ENCODE measurements at places on chromosomes 12 and 14.

DNA sequence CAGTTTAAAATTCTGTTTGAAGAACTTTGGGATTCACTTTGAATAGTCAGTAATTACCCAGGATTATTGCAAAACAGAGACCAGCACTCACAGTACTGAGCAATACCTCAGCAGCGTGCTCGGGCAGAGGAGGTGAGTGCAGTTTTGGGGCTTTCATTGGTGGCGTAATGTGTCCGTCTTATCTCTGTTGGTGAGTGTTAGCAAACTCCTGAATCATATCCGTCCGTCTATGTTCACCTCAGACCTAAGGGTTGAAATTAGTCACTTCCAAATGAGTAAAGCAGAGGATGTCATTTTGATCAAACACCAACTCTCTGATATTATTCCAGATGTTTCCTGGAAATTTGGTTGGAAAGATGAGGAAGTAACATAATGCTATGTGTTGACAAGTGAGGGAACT is 82.8 kb downstream of the BORCS5 start:
- no peak for DNase-seq

- no peak for DNase-seq
These were observed 177.3 kb upstream of the CDKN3 start for GRCh38 chr14:54219261-54220070.

DNA sequence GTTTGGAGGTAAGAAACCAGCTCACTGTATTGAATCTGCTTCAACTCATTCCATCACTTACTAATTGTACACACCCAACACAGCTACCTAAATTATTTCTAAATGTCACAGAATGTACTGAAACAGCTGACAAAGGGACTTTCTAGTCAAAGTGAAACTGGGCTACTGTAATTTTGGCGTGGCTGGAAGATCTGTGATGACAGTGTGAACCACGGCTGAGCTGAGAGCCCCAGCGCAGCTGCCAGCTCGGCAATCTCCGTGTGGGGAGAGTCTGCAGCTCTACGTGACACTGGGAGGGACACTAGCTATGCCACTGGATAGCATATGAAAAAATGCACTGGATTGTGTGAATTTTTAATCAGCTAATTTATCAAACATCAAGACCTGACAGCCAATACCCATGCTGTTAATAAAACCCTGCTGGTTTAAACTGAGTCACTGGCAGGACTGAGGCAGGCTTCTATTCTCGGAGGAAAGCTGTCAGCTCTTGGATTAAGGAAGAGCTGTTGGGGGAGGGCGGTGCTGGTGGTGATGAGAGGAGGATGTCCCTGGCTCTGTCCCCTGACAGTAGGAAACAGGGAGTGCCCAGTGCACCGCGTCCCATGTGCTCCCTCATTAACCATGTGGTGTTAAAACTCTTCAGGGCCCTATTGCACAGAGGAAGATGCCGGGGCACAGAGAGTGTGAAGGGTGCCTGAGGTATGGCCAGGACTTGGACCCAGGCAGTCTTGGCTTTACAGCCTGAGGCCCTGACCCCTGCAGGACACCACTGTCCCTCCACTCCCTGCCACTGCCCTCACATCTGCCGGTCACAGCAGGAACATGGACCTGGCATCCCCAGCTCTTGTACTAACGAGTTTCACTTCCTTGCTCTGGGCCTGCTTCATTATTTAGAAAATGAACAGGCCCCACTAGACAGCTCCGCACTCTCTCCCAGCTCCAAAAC is 13.3 kb downstream of the SLC15A4 start:
- peak; percentile 56 for DNase-seq

DNA sequence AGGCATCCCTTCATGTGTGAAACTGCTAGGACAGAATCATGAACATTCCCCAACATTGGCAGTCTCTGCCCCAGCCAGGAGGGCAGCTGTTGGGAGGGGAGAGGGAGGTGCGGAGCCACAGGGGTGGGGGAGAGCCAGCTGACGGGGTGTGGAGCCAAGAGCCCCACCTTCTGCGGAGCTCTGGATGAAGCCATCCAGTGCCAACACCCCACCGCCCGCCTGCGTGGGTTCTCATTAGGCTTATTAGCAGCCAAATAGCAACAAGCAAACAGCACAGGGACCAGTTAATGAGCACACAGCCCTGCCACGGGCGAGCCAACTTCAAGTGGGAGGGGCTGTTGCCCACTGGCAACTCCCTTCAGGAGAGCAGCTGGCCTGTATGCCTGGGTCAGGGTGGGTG is 12.1 kb downstream of the LTBP2 start:
- no peak for DNase-seq

DNA sequence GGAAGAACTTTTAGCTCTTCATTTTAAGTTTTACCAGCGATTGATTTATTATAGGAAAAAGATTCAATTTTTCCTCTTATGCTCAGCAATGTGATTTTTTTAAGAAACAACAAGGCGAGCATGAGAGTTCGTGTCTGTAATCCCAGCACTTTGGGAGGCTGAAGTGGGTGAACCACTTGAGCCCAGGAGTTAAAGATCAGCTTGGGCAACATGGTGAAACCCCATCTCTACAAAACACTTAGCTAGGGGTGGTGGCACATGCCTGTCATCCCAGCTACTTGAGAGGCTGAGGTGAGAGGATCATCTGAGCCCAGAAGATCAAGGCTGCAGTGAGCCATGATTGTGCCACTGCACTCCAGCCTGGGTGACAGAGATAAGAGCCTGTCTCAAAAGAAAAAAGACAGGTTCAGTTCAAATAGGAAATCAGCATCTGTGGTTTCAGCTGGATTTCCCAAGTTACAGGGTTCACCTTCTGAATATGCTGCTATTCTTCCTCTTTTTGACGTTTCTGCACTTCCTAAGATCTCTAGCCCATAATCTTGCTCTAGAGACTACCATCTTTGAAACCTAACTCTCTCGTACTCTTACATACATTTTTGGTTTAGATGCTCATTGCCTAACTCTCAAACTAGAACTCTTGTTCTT is 274.7 kb downstream of the SEC23A start:
- peak; percentile 4 for DNase-seq

GRCh38 chr12:78473136-78473535 is 391.4 kb upstream of the SYT1 start:
- no peak for DNase-seq

- no peak for DNase-seq
These were observed 106.9 kb upstream of the HIF1A start for GRCh38 chr14:61588419-61588901.

- DNase-seq = no peak
These were observed 16.4 kb upstream of the PLD4 start for GRCh38 chr14:104908303-104908702.

GRCh38 chr12:130192642-130193345 is 30.5 kb downstream of the FZD10 start:
- no peak for DNase-seq

GRCh38 chr14:68663385-68664076 is 129.3 kb downstream of the ZFP36L1 start:
- DNase-seq = peak; percentile 83

DNA sequence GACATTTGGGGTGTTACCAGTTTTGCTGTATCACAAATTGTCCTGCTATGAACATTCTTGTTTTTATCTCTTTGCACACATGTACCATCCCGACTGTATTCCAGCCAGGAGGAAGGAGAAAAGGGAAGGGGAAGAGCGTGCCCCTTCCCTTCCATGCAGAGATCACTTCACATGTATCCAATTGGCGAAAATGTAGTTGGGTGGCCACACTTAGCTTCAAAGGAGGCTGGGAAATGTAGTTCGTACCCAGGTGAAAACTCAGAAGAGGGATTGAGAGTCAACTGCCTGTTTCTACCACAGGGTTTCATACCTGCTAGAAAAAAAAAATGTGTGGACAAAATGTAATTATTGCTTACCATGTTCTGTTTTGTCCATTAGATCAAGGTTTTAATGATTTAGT is 189.1 kb upstream of the PELI2 start:
- DNase-seq = no peak

GRCh38 chr14:84064316-84065125 is 1465.4 kb upstream of the FLRT2 start:
- no peak for DNase-seq

DNA sequence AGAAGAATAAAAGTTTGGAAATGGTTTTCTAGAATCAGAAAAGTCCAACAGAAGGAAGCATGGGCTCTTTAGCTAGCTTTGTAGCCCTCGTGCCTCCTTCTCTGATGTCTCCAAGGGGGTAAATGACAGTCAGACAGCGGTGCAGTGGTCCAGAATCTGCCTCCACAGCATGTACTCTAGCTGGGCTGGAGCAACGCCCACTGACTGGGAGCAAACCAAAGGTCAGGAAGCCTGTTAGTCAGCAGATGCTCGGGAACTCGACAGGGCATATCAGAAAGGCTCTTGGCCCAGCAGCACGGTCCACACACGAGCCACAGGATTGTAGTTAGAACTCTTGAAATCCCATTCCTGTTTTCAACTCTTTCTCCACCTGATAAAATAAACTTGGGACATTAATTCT is 164.3 kb downstream of the GRIN2B start:
- DNase-seq = no peak

DNA sequence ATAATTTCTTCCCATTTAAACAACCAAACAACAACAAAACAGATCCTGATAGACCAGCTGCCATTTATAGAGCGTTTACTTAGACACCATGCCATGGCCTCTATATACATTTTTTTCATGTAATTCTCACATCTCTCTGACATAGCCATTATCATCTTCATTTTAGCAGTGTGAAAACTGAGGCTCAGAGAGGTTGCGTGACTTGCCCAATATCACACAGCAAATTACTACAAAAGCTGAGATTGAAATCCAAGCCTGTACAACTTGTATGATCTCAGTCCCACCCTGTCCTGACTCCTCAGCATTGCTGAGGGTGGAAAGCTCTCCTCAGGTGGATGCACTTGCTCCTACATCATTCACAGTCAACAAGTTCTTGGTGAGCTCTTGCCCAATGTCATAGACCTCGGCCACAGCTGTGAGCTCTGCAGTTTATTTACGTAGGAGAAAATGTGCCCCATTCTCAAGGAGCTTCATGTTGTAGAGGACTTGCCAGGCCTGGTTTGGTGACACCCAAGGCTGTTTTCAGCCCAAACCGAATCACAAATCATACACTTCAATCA is 55.5 kb downstream of the CRACR2A start:
- DNase-seq = no peak

GRCh38 chr14:23384364-23385080 is 7.7 kb downstream of the CMTM5 start:
- no peak for DNase-seq

GRCh38 chr12:56339158-56339422 is 406 bp downstream of the IL23A start:
- DNase-seq = no peak

DNA sequence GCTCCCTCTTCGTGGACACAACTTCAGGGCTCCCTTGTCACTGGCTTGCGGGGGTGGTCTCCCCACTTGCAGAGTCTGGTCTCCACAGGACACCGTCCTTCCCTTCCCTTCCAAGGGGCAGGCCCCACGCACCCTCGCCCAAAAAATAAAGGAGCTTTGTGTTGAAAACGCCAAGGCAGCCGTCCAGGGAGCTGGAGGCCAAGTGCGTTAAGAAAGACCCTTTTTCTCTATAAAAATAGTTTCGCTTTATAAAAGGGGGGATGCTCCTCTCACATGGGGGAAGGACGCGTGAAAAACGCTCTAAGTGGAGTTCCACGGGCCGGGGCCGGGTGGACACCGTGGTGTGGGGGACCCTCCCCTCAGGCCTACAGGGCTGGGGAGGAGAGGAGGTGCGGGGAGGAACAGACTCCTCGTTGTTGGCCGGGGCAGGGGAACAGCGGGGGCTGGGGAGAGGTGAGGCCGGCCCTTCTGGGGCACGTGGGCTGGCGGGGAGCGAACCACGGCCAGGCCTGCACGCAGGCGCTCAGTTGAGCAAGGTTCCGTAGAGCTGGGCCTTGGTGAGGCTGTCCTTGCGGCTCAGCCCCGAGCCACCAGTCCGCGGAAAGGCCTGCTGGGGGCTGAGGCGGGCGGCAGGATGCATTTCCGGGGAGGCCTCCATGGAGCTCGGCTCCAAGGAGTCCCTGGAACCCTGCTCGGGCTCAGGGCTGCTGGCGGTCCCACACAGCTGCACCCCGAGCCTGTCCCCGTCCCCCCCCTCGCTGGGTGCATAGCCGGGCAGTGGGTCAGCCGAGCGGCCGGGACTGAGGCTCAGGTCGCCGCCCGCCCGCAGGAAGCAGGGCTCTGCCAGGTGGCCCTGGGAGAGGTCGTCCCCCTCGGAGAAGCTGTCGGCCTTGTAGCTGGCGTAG is 49.5 kb downstream of the BEGAIN start:
- DNase-seq = no peak

DNA sequence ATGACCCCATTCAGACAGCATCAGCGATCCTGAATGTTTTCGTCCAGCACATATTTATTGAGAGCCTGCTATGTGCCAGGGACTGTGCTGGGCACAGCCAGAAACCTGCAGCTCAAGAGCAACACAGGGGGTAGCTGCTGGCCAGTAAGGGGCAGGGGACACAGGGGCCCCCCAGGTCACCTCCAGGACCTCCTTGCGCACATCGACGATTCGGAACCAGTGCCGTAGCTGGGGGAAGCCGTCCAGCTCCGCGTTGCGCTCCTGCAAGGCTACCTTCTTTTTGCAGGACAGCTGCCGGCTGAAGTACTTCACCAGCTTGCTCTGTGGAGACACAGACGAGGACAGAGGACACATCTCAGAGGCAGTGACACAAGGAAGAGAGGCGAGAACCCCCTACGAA is 108.7 kb downstream of the KSR2 start:
- DNase-seq = no peak

- DNase-seq = no peak
These were observed 69.4 kb upstream of the PRIMA1 start for GRCh38 chr14:93857500-93858283.

DNA sequence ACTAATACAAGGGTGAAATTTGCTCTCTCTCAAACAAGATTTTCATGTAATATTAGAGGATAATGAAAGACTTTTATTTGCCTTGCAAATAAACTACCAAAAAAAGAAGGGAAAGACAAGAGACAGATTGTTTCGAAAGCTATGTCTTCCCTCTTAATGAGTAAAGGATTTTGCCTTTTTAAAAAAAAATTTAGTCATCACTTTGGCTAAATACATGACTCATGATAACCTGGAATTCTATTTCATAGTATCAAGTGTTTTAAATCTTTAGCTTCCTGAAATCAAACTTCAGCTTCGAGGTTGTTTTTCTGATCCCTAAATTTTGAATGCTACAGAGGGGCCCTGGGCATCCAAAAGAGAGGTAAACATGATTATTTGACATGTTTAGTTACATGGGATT is 144.4 kb downstream of the CCDC59 start:
- DNase-seq = no peak

GRCh38 chr14:74846168-74846567 is 29.8 kb downstream of the PROX2 start:
- DNase-seq = no peak

DNA sequence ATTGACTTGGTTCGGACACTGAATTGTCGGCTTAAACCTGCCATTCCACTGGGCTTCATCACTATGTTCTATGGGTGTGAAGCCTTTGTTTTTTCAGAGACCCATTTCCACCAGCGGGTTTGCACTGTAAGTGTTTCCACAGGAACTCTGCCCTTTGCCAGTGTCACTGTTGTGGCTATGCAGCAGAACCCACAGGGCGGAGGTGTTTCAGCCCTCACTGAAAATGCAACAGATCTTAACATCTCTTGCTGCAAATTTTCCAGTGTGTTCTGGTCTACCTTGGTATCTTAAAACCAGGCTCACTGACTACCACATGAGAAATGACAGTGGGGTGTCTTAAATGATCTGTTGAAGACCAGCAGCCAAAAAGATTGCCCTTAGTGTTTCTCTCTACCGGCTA is 21.1 kb downstream of the PRKCH start:
- DNase-seq = no peak
